ENCODE measurements at places on chromosomes 6 and 20. TPM values are rescaled to one million over a fixed set of nuclear protein-coding genes. Genes with fewer than 3 reads are reported as not detected.
A peak's percentile ranks its signal among the peaks of the same experiment; 100 is the strongest.

Gene IL17A
- not detected for total RNA-seq

Gene GPR63
- 1.0 TPM for total RNA-seq

Gene RSPO4
- 0.63 TPM for total RNA-seq

Gene KIAA0408
- total RNA-seq: 25.2 TPM

Gene SMPDL3A
- total RNA-seq: 14.9 TPM

Gene OPN5
- not detected for total RNA-seq

Gene TBX18
- total RNA-seq: 11.8 TPM

Gene SLC17A3
- not detected for total RNA-seq

Gene PRICKLE4
- total RNA-seq: 2.1 TPM

Gene RIMS4
- total RNA-seq: 1.9 TPM

Gene FAM83D
- 311 TPM for total RNA-seq

Gene CGA
- total RNA-seq: not detected

Gene CTNNBL1
- total RNA-seq: 40.4 TPM

Gene CAP2
- 38.3 TPM for total RNA-seq

Gene TAF4
- total RNA-seq: 18.1 TPM

Gene SNHG17
- total RNA-seq: 19.4 TPM

- DNase-seq: no peak
Observed at GRCh38 chr6:4780360-4780812, 4.2 kb downstream of the CDYL start.

DNA sequence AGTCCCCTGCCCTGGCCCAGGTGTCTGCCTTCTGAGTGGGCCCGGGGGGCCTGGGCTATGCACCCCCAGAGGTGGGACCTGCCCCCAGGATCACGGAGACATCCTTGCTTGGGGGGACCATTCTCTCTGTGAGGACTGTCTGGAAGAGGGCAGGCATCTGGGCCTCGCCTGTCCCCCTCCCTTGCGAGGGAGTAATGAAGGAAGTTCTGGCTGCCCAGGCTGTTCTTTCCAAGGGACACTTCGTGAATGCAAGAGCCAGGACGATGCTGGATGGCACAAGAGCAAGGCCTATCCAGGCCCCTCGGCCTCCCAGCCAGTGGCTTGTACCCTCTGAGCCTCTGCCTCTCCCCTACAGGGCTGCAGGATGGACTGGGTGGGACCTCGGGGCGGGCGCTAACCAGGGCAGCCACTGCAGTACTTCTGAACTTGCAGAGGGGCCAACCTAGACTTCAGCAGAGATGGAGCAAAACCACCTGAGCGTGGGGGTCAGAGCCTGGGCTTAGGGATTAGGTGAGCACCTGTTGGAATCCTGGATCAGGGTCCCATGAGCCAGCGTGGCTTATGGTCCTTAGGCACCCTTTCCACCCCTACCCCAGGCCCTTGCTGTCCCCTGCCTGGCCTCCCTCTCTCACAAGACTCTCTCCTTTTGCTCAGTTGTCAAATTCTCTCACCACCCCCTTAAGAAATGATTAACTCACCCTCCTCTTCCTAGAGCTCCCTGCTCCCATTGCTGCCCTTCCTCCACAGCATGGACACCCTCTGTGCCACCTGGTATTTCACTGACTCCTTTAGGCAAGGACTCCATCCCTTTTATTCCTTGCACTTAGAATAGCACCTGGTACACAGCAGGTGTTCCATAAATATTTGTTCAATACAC lies 53.2 kb downstream of the CTCFL start:
- no peak for DNase-seq

DNA sequence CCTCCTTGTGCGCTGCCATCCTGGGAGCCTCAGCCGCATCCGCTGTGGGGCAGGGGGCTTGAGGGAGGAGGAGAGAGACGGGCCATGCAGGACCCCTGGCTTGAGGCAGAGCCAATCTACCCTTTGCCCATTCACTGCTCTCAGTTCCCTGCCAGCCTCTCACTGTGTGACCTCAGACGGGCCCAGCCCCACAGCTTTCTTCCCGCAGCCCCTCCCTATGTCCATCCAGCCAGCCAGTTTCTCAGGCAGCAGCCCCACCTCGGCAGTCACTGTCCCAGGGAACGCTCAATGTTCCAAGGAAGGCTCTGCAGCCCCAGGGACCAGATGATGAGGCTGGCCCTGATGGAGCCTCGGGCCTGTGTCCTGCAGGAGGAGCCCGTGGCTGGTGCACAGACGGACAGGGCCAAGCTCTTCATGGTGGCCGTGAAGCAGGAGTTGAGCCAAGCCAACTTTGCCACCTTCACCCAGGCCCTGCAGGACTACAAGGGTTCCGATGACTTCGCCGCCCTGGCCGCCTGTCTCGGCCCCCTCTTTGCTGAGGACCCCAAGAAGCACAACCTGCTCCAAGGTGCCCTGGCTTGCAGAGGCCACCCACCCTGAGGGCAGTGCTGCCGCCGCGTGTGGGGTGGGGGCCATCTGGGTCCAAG lies 3.9 kb upstream of the TNFRSF6B start:
- no peak for DNase-seq

- no peak for DNase-seq
Observed at GRCh38 chr6:147166360-147166944, 37.8 kb upstream of the STXBP5 start.

DNA sequence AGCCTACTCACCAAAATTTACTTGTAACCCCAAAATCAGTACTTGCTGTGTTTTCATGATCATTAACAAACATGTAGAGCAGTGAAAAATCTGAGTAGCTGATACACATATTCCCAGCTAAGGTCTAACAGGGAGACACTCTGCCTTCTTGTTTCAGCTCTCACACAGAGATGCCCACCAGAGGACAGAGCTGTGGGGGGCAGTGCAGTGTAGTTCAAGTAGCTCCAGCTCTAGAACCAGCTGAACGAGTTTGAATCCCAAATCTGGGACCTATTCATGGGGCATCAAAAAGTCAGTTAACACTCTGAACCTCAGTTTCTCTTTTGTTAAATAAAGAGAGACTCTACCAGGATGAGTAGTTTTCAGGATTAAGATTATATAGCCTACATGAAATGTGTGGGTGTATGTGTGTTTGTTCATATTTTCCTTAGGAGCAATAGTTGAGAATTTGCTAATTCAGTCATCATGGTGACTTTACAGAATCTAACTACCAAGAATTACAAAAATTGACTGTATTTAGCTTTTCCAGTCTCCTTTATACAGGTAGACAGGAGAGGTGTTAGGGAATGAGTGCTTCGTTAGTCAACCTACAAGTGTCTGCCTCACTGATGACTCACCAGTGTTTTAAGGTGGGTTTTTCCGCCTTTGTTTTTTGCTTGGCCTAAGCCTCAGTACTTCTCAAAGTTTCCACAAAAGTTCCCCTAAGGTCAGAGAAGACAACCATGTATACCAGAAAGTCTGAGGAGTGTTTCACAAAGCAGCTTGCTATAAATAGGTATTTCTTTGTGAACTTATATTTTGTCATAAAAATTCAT lies 164.0 kb upstream of the RUNX2 start:
- no peak for DNase-seq

- peak; percentile 81 for DNase-seq
Observed at GRCh38 chr20:21101932-21102575, 4.1 kb downstream of the LINC00237 start.

- peak; percentile 86 for DNase-seq
Observed at GRCh38 chr6:109508166-109508860, 25.3 kb upstream of the ZBTB24 start.

GRCh38 chr20:9368893-9369292 lies 145.5 kb upstream of the LAMP5 start:
- DNase-seq: no peak

GRCh38 chr20:45300961-45301360 lies 5.7 kb upstream of the RBPJL start:
- no peak for DNase-seq

GRCh38 chr20:17679941-17680835 lies 1.9 kb downstream of the RRBP1 start:
- DNase-seq: no peak

DNA sequence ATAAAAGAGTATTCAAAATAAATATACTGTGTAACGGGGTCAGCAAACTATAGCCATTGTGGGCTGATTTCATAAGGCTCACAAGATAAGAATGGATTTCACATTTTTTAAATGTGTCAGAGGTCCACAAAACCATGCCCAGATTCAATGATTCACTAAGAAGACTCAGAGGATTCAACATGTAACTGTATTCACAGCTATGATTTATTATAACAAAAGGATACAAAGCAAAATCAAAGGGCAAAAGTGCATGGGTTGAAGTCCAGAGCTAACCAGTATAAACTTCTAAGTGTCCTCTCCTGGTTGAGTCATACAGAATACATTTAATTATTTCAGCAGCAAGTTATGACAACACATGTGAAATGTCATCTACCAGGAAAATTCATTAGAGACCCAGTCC lies 49.2 kb downstream of the TBC1D32 start:
- no peak for DNase-seq

GRCh38 chr6:87846434-87846833 lies 144.4 kb upstream of the AKIRIN2 start:
- DNase-seq: no peak

DNA sequence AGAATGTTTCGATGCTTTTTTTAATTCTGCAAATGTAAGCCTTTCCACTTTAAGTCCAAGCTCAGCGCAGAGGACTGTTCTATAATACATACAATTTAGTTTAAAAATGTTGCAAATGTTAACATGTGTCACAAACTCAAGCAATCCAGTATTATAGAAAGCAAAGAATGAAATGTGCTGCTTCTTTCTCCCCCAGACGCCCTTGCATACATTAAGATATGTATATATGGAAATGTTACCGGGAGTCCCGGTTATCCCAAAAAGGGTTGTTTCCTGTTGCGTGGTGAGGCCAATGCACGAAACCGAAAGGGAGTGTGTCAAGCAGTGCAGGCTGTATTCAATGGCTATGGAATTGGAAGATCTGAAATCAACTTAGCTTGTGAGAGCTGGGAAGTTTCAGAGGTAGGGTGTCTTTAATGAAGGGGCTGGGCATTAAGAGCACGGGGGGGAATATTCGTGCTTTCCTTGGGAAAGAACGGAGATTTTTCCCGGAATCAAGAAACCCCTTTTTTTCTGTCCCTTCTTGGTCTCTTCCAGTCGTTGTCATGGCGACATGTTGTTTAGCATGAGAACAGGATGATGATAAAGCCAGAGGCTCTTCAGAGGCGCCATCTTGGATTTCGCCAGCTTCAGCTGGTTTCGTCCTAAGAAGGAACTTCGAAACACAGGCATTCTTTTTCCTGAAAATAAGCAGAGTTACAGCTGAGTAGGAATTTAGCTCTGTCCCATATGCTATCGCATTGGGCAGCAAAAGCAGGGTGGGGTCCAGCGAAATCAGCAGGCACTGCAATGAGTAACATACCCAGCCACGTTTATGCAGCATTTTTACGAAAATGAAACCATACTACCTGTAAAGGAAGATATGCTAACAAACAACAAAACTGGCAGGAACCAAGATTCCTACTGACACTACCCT lies 10.1 kb upstream of the NQO2 start:
- DNase-seq: peak; percentile 93

GRCh38 chr20:46720776-46721425 lies 11.5 kb downstream of the SLC2A10 start:
- no peak for DNase-seq

DNA sequence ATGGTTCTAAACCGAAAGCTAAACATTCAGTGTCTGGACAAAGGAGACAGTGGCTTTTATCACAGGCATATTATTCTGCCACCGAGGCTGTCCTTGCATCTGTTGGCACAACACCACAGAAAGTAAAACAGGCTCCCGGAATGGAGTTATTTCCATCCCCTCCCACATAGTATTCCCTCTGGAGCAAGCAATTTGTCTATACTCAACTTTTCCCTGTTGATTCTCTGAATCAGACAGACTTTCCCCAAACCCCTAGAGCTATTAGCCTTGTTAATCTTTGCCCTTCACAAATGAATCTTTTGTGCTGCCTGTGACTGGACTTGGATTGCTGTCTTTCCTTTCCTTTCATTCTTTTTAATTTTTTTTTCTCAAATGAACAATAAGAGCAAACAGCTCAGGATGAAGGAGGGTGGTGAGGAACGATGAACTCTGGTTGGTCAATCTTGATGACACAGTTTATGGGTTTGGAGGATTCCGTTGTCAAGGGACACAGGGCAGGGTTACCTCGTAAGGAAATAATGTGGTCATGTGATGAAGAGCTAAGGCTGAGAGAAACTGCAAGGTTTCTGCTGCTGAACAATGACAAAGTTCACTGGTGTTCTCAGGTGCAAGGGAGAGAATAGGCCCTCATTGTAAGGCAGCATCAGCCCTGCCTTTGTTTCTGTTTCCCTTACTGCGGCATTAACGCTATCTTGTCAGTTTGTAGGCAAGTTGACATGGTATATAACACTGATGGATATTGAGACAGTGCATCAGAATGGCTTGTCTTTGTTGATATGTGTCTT lies 275.0 kb upstream of the BMP2 start:
- DNase-seq: no peak

DNA sequence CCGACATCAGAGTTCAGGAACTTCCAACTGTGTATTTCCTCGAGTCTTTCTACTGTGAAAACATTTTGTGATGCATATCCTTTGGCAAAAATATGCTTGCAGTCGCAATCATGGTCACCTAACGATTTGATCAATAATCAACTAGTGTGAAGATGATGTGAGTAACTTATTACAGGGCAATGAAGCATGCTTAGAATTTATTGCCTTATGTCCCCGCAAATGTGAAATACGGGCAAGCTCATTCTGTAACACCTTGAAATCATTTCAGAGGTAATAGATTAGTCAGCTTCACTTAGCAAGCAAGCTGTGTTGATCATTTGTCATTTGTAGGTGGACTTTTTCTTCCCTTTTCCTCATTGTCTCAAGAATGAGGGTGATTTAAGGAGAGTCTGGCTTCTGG lies 67.9 kb upstream of the DOK5 start:
- DNase-seq: no peak

GRCh38 chr6:42451333-42452170 lies at the start of gene TRERF1:
Gene TRERF1 (minus strand): TSS chr6:42451926. CDS start chr6:42269590, 182,336 bp downstream.
- peak; percentile 92 for DNase-seq

- no peak for DNase-seq
Observed at GRCh38 chr6:50030777-50031562, 9.2 kb upstream of the DEFB110 start.

GRCh38 chr20:41563087-41563486 lies 55.1 kb downstream of the CHD6 start:
- no peak for DNase-seq

- DNase-seq: no peak
Observed at GRCh38 chr6:154593122-154593521, 82.6 kb upstream of the CNKSR3 start.

- no peak for DNase-seq
Observed at GRCh38 chr20:33568868-33569801, 79.2 kb downstream of the CBFA2T2 start.

GRCh38 chr6:163876391-163876790 lies 461.9 kb downstream of the QKI start:
- DNase-seq: no peak

- DNase-seq: no peak
Observed at GRCh38 chr20:46582648-46583047, 32.2 kb upstream of the OCSTAMP start.

DNA sequence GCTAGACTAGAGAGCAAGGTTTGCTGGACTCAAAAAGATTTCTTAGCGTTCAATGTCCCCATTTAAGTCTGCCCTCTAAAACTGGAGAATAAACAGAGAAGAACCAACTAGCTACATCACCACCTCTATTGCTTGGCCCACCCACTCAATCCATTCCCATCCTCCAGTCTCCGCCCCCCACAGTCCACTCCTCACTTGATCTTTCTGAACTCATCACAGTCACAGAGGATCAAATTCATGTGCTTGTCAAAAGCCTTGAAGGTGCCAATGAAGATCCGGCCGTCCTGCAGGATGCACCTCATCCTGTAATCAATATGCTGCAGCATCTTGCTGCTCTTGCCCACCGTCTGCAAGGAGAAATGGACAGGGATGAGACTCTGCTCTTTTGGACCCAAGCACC lies 3.2 kb downstream of the SNRPB start:
- DNase-seq: no peak

- no peak for DNase-seq
Observed at GRCh38 chr6:38852215-38852614, 137.1 kb downstream of the DNAH8 start.

GRCh38 chr6:2979819-2980464 lies 8.6 kb upstream of the SERPINB6 start:
- no peak for DNase-seq

All from esophagus muscularis mucosa (tissue), 4 donors.